GM06990 (cell line): ENCODE measurements at places on chromosomes 11 and 22.

DNA sequence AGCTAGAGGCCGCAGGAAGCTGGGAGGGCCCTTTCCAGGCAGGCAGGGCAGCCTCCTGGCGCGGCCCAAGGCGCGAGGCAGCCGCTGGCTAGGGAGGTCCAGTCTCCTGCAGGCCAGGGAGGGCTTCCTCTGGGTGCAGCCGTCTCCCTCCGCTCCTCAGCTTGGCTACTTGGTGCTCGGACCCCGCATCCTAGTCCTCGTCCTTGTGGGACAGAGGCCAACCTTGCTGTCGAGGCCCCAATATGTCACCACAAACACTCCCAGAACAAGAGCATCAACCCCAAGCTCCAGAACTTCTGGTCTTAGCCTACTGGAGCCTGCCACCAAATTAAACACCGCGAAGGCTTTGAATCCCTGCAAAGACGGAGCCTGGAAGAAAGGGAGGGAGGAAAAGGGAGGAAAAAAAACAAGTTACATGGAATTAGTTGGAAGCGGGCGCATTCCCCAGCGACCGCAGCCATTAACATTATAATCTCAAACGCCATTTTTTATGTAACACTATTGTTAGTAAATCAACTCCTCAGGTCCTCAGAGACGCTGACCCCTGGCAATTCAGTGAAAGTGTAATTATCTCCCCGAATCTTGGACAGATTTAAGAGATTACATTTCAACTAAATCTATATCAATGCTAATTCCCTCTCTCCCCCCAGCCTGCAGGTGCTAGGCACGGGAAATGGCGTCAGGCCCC lies 12.7 kb upstream of the PAX6 start:
- DNase-seq: no peak

- DNase-seq: no peak
These were observed 51.1 kb downstream of the MCM5 start for GRCh38 chr22:35450824-35451569.

GRCh38 chr11:2522631-2523255 lies 77.9 kb downstream of the KCNQ1 start:
- no peak for DNase-seq

DNA sequence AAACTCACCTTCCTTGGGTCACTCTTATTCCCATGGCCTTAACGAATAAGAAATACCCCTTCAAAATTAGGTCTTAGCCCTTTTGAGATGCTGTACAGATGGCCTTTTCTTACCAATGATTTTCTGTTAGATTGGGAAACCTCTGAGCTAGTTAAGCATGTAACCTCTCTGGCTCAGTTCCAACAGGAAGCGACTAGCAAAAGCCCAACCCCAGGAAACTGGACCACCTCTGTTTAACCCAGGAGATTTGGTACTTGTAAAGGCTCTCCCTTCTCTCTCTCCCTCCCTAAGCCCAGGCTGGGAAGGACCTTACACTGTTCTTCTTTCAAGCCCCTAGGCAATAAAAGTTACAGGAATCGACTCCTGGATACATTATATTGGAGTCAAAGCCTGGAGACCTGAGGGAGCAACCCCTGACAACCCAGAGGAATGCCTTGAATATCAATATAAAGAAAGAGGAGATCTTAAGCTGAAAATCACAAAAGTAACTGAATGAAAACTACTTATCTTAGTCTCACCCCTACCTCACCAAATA lies 11.7 kb downstream of the APIP start:
- DNase-seq: no peak

- no peak for DNase-seq
These were observed 2.9 kb upstream of the LMO1 start for GRCh38 chr11:8266246-8267241.

DNA sequence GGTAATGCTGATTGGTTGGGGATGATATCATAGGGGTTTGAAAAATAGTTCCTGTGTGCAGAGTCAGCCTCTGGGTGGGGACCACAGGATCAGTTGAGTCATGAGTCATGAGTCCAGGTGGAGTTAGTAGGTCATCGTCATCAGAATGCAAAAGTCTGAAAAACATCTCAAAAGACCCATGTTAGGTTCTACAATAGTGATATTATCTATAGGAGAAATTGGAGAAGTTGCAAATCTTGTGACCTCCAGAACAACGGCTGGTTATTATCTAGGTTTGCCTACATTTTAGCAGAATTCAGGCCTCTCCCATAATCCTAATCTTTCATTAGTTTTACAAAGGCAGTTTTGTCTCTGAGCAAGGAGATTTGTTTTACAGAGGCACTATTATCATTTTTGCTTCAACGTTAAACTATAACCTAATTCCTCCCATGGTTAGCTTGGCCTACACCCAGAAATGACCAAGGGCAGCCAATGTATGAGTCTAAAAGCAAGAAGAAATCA lies 38.9 kb downstream of the MS4A2 start:
- DNase-seq: no peak

DNA sequence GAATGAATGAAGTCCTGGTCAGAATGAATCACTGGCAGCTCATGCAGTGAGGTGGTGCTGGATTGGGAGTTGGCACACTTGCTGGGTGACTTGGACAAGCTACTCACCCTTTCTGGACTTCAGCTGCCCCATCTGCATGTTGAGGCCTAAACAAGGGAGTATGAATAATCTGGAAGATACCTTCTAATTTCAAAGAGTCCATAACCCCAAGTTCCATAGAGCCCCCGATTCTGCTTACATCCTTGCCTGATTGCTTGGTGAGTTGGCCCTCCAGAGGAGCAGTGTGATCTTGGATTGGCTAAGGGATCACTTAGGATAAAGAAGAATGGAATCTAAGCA lies 18.3 kb upstream of the ACCSL start:
- no peak for DNase-seq

- DNase-seq: peak; percentile 61
These were observed 6.0 kb upstream of the CCDC188 start for GRCh38 chr22:20156611-20157429.

DNA sequence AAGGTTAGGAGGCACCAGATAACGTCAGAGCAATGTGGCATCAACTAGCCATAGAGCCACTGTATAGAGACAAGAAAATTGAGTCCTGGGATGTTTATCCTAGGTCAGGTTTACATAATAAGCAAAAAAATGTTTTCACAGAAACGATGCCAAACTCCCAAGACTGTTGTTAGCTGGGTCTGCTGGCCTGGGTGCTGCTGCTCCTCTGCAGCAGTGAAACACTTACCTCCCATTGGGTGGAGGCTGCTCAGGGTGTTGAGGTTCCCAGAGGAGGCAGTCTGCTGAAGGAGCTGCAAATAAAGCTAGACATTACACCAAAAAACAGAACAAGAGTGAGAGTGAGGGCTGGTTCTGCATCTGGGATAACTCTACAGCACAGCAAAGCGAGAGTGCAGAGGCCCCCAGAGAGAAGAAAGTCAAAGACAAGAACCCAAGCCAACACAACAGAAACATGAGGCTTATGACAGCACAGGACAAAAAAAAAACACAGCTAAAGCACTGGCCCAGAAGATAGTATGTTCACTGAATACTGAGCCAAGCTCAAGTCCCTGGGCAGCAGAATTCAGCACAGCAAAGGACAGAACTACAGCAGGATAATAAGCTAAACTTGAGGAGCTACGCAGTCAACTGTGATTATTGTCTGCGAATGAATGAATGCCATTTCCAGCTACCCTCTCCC lies 29.9 kb upstream of the RAPSN start:
- DNase-seq: no peak
